ENCODE measurements at places on chromosomes 4 and X. TPM values are rescaled to one million over a fixed set of nuclear protein-coding genes. Genes with fewer than 3 reads are reported as not detected.

EVC gene
- total RNA-seq = 21.3 TPM

NAP1L3 gene
- total RNA-seq = 0.22 TPM

PWWP3B gene
- not detected for total RNA-seq

CT47A7 gene
- not detected for total RNA-seq

ZFP92 gene
- 1.2 TPM for total RNA-seq

F11 gene
- total RNA-seq = not detected

RHOXF2B gene
- total RNA-seq = not detected

TLR8 gene
- not detected for total RNA-seq

CFAP299 gene
- not detected for total RNA-seq

ALPK1 gene
- total RNA-seq = 5.5 TPM

RGN gene
- 1.4 TPM for total RNA-seq

CXCL5 gene
- total RNA-seq = 0.33 TPM

SSX1 gene
- not detected for total RNA-seq

PRICKLE3 gene
- total RNA-seq = 15.0 TPM

SPANXN5 gene
- total RNA-seq = not detected

UGT2B15 gene
- total RNA-seq = not detected

MAGEA6 gene
- total RNA-seq = not detected

ACOX3 gene
- 26.3 TPM for total RNA-seq

CTPS2 gene
- total RNA-seq = 15.1 TPM

ODAPH gene
- total RNA-seq = not detected

NWD2 gene
- total RNA-seq = not detected

GAGE2A gene
- total RNA-seq = not detected

CCKAR gene
- not detected for total RNA-seq

DDIT4L gene
- 1.4 TPM for total RNA-seq

NAP1L2 gene
- total RNA-seq = 1.0 TPM

KDR gene
- total RNA-seq = 145 TPM

PYURF gene
- 79.7 TPM for total RNA-seq

CSAG1 gene
- not detected for total RNA-seq

CLDN34 gene
- 0.46 TPM for total RNA-seq

IL1RAPL2 gene
- not detected for total RNA-seq

BANK1 gene
- total RNA-seq = 0.60 TPM

CT45A1 gene
- total RNA-seq = not detected

PNMA6F gene
- total RNA-seq = not detected

NPY1R gene
- not detected for total RNA-seq

PDZD4 gene
- total RNA-seq = 0.09 TPM

CT47B1 gene
- not detected for total RNA-seq

KCTD8 gene
- 0.80 TPM for total RNA-seq

NKX6-1 gene
- total RNA-seq = not detected

LIMCH1 gene
- total RNA-seq = 18.6 TPM

GPRASP2 gene
- 5.3 TPM for total RNA-seq

TKTL2 gene
- not detected for total RNA-seq

Measured in endothelial cell of umbilical vein (primary cell).